AG09319 (cell line): ENCODE measurements at places on chromosomes 7 and 10.

DNA sequence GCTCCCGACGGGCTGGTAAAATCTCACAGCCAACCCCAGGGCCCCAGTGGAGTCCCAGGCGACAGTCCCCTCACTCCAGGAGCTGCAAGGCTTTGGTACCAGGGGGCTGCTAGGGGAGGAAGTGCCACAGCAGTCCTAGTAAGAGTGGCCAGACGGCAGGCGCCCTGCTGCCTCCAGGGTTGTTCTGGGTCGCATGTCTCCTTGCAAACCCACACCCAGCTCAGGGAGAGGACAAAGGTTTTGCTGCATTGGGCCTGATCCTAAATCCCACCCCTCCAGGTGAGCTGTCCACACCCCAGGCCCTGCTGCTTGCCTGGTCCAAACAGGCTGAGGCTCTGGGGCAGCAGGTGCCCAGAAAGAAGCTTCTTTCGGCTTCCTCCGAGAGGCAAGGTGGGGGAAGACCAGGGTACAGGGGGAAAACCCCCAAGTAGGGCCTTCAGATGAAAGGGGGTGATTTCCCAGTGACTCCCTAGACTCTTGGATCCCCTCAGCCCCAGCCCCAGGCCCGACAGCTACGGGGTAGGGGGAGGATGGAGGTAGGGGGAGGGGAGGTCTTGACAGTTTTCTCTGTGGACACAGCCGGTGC lies 4.2 kb upstream of the KCP start:
- DNase-seq, result no peak

GRCh38 chr7:91600112-91600511 lies 280.4 kb downstream of the MTERF1 start:
- DNase-seq, result no peak

GRCh38 chr7:2971914-2972834 lies 71.5 kb downstream of the CARD11 start:
- no peak for DNase-seq

- DNase-seq, result no peak
Observed at GRCh38 chr7:52273685-52274610, 761.5 kb upstream of the POM121L12 start.

DNA sequence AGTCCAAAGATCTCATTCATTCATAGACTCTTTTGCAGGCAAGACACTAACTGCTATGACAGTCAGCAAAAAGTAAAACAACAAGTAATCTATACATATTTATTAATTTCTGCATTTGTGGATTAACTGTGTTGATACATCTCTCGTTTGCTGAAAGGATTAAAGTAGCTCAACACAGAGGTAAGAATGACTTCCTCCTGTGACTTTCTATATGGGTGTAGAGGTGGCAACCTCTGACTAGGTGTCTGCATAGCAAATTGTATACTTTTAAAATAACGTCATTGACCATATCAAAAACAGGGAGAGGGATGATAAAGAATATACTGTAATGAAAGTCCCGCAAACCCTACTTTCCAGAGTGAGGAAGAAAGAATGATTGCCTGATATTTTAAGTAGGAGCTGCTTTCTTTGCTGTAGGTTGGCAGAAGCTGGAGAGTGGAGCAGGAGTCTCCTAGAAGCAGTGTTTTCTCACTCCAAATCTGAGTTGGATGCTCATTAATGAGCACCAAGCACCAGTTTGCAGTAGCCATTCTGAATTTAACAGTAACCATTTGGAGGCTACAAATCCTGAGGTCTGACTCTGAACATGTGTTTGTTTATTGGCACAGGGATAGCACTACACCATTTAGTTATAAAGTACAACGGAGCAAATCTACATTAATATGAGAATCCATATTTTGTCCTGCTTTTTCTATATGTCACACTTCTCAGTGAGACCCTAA lies 9.2 kb upstream of the LRRN3 start:
- no peak for DNase-seq

GRCh38 chr7:26379711-26380110 lies 88.0 kb downstream of the SNX10 start:
- no peak for DNase-seq

DNA sequence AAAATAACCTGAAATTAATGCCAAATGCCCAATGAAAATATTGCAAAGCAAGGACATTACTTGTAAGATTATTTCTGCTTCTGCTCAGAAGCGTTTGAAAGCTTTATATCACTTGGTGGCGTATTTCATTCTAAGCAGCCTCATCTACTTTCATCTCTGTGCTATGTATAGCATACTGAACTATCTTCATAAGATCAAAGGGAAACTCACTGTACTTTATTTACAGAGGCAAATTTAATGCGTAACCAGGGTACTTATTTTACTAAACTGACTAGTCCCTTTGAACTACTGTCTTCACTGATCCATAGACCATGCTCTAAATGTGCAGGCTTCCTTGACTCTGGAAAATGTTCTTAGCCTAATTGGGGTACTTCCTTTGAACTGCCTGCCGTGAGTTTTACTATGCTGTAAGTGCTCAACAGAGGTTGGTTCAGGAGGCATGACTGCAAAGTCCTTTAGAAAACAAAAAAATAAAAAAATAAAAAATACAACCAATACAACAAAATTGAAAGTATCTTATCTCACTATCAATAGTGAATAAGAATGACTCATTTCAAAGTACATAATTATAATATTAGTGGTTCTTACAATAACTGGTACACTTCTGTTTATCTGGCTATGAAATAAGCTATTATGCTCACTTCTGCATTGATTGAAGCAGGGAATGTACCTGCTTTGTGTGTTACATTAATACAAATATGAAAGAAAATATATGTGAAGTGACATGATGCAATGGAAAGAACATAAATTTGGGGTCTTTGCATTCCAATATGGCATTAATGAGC lies 41.0 kb upstream of the TSPAN12 start:
- DNase-seq, result no peak

DNA sequence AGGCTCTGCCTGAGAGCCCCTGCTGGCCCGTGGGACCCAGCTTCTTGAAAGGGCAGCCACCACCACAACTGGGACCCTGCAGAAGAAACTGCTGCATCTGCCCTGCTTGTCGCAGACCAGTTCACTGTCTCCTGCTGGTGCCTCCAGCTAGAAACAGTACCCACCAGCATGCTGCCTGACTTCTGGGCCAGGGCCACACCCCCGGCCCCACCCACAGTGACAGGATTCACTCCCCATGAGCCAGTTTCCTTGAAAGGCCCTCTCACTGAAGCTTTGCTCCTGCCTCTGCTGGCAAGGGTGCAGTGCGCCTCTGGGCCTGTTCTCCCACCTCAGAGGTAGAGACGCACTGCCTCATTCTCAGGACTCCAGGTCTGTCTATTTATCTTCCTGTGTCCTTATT lies 32.4 kb downstream of the ANXA11 start:
- no peak for DNase-seq

DNA sequence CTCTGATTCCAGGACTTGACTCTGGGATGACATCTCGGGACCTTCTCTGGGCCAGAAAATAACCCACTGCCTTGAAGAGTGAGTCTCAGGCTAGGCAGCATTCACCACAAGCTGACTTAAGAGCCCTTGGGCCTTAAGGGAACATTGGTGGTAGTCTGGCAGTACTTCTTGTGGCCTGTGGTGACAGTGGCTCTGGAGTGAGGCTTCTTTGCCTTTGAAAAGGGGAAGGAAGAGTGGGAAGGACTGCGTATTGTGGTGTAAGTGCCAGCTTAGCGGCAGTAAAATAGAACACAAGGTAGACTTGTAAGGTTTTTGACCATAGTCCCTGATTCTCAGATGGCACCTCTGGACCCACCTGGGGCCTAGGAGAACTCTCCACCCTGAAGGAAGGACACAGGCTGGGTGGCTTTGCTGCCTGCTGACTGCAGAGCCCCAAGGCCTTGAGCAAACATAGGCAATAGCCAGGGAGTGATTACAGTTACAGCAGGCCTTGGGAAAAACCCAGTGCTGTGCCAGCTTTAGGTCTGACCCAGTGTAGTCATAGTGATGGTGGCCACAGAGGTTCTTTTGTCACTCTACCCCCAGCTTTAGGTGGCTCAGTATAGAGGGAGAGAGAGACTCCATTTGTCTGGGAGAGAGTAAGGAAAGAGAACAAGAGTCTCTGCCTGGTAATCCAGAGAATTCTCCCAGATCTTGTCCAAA lies 483.9 kb downstream of the SH2D4B start:
- DNase-seq, result no peak
